ENCODE measurements at places on chromosomes 2 and 18.

GRCh38 chr18:63244607-63245006, 75.0 kb downstream of the BCL2 start:
- DNase-seq: no peak

DNA sequence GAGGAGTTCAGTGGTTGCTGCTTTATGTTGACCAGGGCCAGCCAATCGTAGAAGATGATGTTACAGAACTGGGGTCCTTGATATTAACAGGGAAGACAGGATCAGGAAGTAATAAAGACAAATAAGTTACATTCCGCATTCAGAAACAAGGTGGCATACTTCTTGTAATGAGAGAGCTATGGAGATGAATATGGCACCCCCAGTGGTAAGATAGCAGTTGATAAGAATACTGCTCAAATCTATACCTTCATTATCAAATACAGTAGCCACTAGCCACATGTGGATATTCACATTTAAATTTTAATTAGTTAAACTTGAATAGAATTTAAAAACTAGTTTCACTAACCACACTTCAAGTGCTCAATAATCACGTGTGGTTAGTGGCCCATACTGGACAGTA, 290.4 kb upstream of the RBMS1 start:
- DNase-seq: no peak

DNA sequence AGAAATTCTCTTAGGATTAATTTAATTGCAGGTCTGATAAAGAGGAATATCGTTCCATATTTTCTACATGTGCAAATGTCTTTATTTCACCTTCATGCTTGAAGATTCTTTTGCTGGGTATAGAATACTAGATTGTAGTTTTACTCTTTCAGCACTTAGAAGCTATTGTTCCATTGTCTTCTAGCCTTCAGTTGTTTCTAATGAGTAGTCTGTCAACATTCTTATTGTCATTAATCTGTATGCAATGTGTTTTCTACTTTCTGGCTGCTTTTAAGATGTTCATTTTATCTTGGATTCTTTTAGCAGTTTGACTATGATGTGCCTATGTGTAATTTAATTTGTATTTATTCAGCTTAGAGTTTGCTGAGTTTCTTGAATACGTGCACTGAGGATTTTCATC, 64.3 kb upstream of the ZNF385B start:
- DNase-seq: no peak

GRCh38 chr18:53115876-53116585, 776.0 kb downstream of the DCC start:
- no peak for DNase-seq

DNA sequence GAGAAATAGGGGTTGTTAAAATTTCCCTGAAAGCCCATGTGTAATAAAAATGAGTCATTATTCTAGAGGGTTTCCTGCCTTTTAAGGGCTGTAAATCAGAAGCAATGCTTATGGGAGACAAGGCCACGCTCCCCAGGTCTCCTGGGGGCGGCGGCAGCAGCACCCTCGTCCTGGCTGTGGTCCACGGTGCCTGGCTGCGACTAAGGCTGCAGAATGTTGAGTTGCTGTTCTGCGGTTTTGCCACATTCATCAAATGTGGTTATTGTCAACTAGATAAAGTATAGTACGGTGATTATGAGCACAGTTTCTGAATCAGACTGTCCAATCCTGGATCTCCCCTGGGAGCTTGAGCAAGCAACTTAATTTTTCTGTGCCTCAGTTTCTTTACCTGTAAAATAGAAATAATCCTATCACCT, 11.9 kb upstream of the AGFG1 start:
- no peak for DNase-seq

GRCh38 chr18:47936952-47937351, 6.5 kb upstream of the SMAD2 start:
- no peak for DNase-seq

GRCh38 chr2:134244086-134244485, 9.8 kb upstream of the MGAT5 start:
- DNase-seq: no peak

DNA sequence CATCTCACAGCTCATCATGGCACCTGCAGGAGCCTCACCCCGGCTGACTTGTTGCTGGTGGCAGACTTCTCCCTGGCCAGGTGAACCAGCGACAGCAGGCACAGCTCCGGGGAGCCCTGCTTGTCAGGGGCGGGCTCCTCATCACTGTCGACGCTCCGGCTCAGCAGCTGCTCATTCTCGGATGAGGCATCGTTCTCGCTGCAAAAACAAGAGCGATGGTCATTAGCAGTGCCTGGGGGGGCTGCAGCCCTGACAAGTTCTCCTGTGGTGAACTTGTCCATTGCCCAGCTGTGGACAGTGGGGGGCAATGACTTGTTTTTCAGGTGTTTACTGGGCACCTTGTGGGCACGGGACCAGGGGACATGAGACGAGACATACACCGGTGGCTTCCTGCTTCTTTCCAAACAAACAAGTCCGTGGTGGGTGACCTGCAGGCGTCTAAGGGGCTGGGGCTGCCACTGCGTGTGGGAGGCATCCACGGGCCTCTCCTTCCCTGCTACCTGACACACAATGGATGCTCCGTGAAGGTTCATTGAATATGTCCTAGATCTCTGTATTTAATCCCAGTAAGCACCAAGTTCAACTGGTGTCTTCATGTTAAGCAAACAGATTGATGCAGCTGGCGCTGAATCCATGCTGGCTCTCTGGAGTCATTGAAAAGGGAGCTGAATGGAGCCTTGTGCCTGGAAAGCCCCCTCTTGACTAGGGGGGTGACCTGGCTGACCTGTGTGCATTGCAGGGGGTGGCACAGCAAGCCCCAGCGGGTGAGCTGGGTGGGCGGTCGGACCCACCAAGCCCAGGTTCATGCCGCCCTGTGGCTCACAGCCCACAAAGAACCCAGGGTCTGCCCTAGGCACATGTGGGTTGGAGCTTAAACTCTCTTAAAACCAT, 81.0 kb downstream of the EDAR start:
- DNase-seq: no peak

DNA sequence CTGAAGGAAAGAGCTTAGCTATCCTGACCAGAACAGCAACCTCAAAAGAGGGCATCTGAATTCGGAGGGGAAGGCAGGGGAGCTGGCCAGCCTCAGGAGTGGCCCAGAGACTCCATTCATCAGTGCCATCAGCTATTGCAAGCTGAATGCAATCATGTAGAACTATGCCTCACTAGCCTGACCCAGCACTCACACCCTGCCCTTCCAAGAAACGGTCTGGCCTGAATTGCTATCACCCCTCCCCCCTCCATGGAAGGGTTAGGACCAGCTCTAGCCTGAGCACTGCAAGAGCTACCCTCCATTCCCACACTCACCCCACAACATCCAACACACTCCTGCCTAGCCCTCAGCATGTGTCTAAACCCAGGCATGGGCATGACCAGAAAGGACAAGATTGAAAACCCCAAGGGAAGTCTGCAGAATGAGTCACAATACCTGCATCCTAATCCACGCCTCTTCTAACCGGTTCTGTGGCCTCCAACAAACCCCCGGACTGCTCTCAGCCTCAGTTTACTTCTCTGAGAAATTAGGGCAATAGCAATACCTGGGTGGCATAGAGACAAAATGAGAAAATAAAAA, 120.3 kb downstream of the BCL11A start:
- no peak for DNase-seq

DNA sequence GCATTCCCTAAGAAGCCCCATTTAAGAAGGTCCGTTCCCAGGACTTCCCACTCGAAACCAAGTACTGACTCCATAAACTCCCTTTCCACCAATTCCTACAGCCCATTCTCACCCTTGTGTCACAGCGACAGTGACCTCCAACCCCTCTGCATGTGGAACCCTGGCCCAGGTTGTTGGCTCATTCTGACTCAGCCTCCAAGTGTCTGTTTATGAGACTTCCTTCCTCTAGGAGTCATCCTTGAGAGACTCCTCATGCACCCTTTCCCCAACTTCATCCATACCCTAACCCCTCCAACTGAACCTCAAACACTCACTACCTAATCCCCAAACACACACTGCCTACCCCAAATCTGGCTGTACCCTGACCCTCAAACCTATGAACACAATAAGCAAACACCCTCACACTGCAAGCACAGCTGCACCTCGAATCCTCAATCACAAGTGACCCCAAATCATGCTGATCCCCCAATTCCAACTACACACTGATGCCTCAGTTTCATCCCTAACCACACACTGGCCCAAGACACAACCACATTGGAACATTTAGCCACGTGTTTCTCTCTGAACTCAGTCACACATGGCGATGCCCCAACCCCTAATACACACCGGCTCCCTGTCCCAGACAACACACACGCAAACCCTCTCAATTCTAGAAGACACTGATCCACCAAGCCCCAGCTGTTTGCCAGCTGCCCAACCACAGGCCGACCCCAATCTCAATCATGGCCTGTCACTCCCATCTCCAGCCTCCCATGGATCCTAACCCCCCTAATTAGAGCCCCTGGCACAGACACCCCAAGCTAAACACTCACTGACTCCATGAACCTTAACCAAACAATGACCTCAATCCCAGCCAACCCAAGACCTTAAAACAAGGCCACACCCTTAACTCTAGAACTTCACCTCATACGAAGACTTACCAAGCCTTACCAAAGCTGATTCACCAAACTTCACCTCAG, 219.6 kb downstream of the CYP26B1 start:
- no peak for DNase-seq

DNA sequence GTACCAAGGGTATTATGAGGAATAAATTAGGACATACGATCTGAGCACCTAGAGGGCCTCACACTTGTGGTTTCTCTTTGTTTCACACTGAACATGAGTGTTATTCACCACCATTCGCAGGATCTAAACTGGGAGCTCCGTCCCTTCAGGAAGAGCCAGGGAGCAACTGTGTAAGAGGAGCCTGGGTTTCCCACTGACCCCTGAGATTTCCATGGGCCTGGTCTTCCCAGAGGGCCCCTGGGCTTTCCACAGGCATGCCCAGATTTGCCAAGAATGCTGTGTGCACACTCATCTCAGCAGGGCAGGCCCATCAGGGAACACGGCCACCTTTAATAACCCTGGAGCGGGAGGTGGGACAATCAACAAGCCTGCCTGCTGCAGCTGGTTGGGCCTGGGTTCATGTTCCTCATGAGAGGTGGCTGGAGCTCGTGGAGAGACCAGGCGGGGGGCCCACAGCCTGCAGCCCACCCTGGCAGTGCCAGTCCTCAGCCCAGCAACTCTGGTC, 416.8 kb upstream of the MYT1L start:
- no peak for DNase-seq

DNA sequence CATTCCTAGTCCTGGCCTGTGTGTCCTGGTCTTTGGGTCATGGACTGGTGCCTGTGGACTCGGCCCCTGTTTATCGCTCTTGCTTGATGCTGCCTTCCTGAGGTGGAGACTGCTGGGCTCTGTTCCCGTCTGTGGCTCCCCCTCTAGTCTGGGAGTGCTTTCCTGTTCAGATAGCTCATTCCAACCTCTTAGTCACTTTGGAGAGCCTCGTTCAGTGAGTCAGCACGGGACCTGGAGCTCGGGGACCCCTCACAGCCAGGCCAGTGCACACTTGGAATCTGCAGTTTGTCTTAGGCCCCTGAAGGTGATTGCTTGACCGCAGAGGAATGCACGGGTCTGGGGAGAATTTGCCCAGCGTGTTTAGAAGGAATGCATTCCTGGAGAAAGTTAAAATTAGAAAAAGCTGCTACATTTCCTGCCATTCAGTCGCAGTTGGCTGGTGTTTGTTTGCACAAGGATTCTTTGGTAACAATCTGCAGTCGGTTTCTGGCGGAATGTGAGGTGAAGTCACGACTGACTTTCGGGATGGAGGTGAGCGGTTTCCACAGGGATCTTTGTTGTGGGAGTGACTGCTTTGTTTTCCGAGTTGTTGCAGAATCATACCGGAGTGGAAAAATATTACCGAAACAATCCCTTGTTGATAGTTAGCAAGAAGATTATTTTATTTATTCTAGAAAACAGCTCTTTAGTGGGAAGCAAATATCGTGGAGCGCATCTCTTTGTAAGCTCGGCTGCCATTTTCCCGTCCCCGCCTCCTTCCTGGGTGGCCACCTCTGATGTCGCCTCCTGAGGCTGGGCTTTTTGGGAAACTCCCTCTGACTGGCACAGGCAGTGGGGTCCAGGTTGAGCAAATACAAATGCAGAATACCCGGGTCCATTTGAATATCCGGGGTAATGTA, 29.6 kb downstream of the SH3BP4 start:
- peak; percentile 65 for DNase-seq

DNA sequence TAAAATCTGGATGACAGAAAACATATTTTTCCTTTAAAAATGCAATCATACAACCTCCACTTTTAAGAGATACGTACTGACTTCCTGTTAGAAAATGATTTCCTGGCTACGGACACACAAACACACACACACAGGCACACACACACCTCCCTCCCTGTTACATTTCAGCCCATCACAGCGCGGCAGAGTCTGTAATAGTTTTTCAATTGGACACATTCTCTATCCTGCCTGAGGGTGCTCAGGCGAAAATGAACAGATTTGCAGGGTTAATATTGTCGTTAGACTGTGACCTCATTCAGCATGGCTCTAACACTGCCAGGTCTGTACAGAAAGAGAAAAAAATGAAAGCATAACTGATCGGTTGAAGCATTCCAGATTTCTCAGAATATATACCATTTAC, 45.0 kb downstream of the KCTD1 start:
- no peak for DNase-seq

- no peak for DNase-seq
Measured at GRCh38 chr2:187017438-187017837, 168.5 kb upstream of the ZSWIM2 start.

- DNase-seq: no peak
Measured at GRCh38 chr2:203756161-203756560, 49.7 kb downstream of the CD28 start.
